NCI-H1930 (cell line): ENCODE measurements at places on chromosomes 2 and 18.
A peak's percentile ranks its signal among the peaks of the same experiment; 100 is the strongest.

- DNase-seq = no peak
Measured at GRCh38 chr2:54271843-54272627, 16.0 kb upstream of the TSPYL6 start.

- DNase-seq = no peak
Measured at GRCh38 chr2:101608408-101609310, 88.8 kb upstream of the MAP4K4 start.

DNA sequence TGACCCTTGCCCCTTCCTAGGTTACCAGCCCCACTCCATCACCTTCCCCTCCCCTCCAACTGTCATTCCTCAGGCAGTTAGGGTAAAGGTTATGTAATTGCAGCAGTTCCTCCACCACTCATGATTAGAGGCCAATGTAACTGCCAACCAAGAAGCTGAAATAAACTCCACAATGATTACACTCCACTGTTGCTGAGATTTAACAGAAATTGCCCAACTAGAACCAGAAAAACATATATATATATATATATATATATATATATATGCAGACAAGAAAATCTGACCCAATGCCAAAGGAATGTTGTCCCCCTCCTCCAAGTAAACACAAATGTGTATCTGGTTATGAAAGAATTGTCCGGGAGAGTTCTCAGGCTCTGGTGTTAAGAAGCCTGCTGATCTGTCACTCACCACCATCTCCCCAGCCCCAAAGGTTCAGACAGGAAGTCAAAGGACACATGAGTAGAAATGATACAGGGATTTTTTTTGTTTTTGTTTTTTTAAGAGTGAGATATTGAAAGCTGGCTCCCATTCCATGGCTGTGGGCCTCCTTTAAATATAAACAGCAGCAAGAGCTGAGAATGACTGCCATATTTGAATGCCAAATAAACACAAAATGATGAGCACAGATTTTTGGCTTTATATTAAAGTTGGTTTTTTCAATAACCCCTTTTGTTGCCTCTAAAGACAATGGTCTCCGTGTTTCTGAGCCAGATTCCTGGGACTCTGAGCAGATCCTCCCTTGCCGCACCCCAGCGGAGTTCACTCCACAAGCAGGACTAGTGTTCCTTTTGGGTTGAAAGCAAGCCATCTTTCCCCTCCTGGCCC, 127.2 kb upstream of the MAPRE2 start:
- no peak for DNase-seq

DNA sequence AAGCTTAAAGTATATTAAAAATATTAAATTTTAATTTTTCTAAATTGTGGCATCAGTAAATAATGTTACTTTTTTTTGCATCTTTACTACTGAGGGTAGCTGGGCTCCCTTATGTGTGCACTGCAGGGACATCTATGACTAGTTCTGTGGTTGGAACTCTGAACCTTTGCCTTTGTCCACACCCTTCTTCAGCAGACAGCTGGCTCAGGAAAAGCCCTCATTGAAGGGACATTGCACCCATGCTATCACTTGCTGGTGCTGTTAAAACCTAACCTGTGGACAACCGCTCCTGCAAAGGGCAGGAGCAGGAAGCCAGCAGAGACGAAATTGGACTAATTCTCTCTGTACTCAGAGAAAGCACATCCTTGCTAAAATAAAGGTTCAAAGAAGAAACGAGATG, 30.1 kb downstream of the MOCOS start:
- no peak for DNase-seq

DNA sequence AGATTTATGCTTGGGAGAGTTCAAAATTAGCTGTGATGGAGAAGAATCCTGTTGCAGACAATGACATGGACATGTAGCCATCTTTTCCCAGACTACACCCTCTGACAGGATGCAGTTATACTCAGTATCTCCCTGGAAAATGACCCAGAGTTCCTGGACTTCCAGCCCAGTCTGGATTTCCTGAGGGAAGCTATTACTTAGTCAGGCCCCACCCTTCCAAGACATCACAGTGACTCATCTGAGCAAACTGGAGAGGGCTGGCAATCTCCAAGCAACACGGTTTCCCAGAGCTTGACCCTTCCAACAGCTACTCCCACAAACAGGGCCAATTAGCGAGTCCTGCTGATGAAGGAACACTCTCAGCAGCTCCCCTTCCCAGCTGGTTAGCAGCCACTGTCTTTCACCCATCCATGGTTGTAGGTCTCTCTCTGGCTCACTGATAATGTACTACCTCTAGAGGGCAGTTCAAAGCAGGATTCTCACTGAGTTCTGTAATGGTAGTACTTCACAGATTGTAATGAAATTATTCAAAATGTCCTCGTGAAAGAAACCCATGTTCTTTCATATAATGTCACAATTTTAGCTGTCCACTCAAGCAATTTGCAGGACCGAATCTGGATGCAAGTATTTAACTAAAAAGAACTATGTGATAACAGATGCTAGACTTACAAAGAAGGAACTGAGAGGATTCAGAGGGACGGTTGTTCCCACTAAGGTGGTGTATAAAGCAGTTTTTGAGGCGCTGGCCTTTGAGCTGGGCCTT, 110.2 kb downstream of the MDH1 start:
- no peak for DNase-seq

DNA sequence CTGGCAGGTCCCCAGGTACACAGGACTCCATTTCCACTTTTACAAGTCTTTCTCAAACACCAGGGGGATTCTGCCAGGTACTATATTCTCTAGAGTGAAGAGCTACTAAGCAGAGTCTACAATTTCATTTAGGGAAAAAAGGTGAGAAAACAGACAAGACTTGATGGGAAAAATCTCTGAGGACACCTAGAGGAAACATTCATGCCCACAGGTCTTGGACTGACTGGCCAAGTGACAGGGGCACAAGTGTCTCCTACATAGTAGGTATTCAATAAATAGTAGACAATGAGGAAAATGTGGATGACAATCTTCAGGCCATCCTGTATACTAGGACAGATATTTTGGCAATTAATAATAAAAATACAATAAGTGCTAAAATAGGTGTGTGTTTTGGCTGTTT, 228.6 kb downstream of the CLIP4 start:
- DNase-seq = no peak

DNA sequence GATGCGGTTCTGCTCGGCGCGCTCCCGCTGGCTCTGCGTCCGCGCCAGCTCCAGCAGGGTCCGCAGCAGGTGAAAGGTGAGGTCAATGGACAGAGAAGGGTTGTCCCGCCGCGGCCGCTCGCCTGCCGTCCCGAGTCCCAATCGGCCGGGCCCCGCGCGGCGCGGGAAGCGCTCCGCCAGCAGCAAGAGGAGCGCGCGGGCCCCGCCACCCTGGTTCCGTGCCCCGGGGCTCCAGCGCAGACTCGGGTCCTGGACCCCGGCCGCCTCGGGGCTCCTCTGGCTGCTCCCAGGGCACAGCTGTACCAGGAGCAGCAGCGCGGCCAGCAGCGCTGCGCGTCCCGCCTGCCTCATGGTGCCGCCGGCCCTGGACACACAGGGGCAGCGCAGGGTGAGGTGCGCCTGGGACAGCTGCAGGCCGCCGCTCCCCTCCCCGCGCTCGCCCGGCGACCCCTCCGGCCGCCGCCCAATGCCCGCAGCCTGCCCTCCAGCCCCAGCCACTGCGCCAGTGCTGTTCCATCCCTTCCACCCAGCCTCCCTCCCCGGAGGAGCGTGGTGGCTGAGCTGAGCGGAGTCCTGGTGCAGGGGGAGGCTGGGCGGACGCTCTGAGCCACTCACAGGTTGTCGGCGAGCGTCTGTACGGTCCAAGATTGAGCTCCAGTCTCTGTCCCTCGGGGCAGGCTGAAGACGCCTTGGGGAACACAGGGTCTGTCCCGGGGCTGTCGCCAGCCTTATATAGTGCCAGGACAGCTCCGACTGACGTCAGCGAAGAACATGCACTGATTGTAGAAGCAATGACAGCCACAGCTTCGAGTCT, 493 bp downstream of the UCN start:
- no peak for DNase-seq

DNA sequence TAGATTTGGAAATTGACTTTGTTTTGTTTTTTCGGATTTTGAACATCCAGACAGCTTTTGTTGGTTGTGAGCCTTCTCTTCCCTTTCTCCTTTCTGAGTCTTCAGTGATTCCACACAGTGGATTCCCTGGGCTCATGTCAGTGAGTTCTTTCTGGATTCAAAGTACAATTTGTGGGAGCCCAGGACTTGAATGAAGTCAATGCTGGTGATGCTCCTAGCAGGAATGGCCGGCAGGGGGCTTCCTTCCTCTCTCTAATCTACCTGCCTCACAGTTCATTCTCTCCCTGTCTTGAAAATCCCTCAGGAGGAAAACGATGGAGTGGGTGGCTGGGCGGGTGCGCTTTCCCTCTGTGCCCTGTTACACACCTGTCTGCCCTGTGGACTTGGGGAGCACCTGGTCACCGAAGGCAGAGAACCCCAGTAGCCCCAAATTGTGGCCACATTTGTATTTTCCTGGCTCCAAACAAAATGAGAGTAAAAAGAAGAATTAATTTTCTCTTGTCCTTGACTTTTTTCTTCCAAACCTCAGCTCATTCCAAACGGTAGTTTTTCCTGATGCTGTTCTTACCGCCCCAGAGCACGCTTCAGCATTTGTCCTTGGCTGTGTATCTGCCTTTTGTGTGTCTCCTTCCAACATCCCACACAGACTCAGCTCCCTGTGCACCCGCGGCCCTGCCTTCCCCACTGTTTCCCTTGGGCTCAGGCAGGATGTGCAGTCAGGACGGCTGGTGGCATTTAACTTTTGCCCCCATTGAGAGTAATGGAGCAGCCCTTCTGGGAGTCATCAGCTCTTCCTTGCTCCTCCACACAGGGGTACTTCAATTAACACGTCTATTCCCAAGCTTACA, 86.6 kb downstream of the MARCO start:
- DNase-seq = no peak

- no peak for DNase-seq
Measured at GRCh38 chr18:23550898-23551297, 35.4 kb downstream of the NPC1 start.

GRCh38 chr18:5966514-5966913, 71.2 kb upstream of the TMEM200C start:
- DNase-seq = no peak

DNA sequence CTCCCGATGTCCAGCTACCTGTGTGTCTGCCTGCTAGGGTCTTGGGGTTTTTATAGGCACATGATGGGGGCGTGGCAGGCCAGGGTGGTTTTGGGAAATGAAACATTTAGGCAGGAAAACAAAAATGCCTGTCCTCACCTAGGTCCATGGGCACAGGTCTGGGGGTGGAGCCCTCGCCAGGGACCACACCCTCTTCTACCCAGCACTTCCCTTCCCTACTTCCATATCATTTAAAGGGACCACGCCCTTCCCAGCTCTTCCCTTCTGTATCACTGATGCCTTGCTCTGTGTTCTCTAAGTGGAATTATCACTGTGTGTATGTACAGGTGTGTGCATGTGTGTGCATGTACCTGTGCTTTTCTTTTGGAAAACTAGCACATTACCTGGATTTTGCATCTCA, 6.3 kb downstream of the UGT1A1 start:
- no peak for DNase-seq

DNA sequence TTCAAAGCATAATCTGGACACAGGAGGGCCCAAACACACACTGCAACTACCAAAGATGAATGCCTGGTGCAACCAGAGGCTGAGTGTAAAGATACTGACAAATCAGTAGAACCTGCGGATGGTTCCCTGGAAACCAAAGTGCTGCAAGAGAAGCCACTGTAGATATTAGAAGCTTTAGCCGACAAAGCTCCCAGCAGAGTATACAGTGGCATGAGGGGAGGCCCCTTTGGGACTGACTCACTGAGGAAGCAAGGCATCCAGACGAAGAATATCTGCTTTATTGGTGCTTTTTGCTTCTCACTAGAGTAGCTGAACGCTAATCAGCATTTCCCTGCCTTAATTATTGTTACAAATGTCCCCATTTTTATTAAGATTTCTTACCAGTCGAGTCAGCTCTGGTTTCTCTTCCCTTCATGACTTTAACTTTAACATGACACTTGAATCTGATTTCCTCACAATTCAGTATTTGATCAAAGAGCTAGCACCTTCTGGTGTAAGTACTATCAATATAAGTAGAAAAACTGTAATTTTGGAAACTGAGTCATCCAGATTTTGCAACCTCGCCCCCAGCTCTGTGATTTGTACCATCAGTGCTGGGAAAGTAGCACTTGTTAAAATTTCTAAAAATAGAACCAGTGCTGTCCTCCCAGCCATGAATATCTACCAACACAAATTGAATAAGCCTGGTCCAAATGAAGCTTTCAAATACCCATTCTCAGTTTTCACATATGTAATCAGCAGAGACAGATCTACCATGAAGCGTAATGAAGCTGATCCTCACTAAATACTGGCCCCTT, 34.2 kb downstream of the FIGN start:
- DNase-seq = no peak

GRCh38 chr2:70083344-70084156, 3.7 kb upstream of the PCBP1 start:
- DNase-seq = no peak

DNA sequence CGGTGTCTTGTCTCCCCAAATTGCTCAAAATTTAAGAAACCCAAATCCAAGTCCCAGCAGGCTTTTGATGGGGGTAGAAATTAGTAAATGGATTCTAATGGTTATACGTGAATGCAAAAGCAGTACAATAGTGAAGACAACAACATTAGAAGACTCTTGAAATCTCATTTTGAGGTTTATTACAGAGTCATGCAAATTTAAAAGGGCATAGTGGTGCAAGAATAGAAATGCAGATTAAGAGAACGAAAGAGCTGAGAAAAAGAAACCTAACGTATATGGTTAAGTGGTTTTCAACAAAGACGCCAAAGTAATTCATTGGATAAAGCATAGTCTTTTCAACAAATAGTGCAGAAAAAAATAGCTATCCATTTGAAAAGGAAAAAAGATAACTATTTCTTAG, 33.2 kb upstream of the CXXC1 start:
- DNase-seq = no peak

- DNase-seq = no peak
Measured at GRCh38 chr2:60282886-60283285, 270.6 kb downstream of the BCL11A start.

- DNase-seq = no peak
Measured at GRCh38 chr18:78992041-78993011, 12.7 kb downstream of the SALL3 start.

DNA sequence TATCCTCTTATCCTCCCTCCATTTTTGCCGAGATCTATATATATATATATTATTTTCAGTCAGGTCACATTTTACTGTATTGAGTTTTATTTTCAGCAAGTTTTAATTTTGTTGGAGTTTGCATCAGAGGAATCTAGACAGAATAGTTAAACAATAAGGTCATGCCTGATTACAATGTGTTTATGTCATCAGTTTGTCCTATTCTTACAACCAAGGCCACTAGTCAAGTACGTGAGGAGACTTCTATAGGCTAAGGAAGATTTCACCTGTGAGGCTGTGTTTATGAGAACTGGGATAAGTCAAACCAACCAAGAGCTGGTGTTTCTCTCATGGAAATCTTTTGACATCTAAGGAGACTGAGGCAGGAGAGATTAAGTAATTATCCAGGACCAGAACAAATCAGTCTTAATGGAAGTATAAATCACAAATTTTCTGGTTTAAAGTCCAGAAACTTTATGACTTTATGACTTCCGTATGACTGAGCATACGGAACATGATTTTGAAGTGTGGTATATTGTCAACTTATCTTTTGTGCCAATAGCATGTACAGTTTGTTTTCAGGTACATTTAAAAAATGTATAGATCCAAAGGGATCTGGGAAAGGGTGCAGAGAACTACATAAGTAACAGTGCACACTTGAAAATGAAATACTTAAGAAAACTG, 100.0 kb upstream of the DTNA start:
- no peak for DNase-seq

- DNase-seq = peak; percentile 18
Measured at GRCh38 chr18:60684843-60685513, 312.4 kb upstream of the MC4R start.
